Stimulated activated CD4-positive, alpha-beta T cell treated with anti-CD3 and anti-CD28 coated beads, Interleukin-2, amount 100 ng/mL, for 4 hours (primary cell): ENCODE measurements at places on chromosomes 3 and 15.

DNA sequence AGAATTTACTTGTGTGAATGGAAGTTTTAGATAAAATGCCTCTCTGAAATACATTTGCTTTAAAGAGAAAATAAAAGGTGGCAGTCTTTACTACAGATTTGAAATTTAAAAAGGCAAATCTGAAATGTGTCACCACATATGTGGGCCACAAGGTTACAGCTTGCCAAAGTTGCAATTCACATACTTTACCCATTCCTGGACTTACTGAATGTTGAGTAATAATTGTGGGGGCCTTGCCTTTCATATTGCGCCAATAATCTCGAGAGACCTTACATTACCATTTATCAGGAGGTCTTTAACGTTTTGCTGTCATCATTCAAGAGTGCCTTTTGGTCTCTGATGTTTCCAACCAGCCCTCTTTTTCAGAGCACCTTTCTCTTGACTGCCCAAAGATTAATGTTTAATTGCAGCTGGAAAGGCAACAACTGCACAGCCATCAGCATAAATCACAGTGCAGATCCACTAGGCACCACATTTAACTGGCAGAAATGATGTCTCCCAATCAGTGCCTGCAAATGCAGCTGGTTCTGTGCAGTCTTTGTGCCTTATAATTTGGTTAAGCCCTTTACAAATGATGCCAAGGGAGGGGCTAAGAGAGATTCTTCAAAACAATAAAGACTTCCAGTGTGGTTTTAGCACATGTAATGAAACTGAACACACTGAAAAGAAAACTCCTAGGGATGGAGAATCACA, 206.8 kb downstream of the MAGI1 start:
- no peak for DNase-seq

DNA sequence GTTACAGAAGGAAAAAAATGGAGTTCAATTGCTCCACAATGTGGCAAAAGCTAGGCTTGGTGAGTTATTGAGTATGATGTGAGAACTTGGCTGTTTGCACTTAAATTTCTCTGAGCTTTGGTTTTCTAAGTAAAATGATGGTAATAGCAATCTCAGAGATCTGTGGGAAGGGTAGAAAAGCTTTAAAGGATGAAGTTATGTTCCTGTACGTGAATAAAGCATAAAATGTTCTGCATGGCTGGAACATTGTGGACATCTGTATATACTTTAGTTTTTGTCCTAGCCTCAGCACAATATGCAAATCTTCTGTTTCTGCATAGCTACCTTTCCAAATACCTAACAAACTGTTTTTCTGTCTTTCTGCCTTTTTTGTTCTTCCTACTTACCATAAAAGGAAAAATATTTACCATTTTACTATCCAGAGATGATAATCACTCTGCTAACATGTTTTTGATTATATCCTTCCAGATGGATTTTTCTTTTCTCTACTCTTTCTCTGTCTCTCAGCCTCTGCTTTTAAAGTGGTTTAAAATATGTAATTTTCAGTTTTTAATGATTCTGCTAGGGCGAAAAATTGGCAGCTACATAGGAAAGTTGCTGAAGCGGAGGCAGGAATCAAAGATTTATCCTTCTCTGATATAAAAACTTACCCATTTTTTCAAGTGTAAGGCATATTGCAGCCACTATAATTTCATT, 188.1 kb downstream of the FNDC3B start:
- no peak for DNase-seq

DNA sequence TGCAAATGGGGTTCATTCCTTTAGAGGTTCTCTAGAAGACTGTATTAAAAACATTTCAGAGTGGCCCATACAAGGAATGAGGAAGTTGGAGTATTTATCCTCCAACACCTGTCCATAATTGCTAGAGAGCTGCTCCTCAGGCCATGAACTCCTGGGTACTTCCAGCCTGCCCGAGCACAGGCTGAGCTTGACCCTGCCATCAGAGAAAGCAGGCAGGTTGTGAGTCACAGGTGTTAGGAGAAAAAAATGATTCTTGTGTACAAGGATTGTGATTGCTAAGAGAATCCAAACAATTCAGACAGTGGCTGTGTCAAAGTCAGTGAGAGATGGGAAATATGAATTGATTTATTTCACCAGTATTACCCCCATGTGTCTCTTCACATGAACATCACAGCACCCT, 156.8 kb upstream of the GADL1 start:
- DNase-seq, result no peak

DNA sequence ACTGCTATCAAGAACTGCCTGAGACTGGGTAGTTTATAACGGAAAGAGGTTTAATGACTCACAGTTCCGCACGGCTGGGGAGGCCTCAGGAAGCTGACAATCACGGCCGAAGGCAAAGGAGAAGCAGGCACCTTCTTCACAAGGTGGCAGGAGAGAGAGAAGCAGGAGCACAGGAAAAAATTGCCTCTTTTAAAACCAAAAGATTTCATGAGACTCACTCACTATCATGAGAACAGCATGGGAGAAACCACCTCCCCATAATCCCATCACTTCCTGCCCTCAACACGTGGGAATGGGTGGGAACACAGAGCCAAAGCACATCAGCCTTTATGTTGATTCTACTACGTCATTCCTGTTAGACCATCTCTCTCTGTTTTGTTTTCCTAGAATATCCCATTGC, 650.9 kb upstream of the SEMA6D start:
- DNase-seq, result no peak

GRCh38 chr3:194632226-194632808, 902 bp downstream of the TMEM44 start:
- DNase-seq, result no peak

- DNase-seq, result no peak
These were observed 139.1 kb upstream of the EIF1B start for GRCh38 chr3:40170395-40170794.

DNA sequence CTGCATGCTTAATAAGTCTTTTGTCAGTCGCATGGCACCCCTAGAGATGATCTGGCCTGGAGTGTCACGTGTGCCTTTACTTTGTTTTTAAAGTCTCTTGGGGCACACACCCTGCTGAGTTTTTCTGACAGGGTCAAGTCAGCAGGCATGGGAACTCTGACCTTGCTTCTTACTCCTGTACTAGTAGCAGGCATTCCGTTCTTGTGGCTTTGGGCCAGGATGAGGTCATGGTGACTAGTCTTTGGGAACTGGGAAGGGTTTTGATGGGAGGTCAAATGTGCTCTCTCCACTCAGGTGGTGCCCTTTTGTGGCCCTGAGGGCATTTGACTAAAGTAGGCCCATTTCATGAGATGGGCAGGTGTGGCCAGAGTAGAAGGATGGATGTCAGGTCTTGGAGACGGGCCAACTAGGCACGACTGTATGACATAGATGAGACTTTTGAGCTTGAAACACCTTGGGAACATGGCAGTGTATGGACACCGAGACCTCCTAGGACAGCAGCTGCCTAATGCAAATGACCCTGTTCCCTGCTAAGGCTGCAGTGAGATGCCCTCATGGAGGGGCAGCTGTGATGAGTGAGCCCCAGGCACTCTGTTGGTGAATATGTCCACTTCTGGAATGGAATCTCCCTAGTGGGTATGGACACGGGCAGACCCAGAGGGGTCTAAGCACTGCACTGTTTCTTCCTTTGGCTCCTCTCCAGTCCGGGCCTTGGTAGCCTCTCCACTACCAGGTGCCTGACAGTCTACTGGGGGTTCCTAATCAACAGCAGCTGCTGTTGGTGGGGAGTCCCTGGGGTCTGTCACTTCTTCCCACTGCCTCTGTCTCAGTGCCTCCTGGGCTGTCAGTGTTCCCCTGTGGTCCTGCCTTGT, 16.4 kb downstream of the SRPRB start:
- DNase-seq, result no peak

DNA sequence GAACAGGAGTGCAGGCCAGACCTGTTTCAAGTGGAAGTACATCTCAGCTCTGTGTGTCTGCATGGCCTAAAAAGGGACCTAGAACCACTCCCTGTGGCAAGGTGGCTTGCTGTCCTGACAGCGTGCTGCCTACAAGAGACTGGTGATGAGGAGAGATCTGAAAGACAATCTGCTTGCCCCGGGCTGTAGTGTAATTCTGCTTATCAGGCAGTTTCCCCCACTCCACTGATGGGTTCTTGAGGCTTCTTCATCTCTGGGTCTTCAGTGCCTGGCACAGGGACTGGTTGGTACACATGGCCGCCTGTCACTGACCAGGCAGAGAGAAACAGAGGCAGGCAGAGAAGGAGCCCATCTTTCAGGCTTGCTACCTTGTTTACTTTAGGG, 57.6 kb downstream of the HEG1 start:
- DNase-seq, result no peak

- DNase-seq, result no peak
These were observed 52.5 kb upstream of the ATP2C1 start for GRCh38 chr3:130841357-130841756.

DNA sequence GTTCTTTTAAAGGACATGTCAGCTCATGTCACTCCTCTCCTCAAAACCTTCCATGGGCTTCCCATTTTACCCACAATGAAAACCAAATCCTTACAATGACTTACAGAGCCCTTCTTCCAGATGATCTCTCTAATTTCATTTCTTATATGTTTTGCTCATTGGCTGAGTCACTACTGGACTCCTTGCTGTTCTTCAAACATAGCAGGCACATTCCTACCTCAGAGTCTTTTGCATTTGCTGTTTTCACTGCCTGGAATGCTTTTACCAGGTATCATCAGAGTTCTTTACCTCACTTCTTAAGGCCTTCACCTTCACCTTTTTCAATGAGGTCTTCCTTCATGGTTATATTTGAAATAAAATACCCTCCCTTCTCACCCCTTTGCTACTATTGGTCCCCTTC, 57.3 kb downstream of the NECTIN3 start:
- DNase-seq, result no peak

DNA sequence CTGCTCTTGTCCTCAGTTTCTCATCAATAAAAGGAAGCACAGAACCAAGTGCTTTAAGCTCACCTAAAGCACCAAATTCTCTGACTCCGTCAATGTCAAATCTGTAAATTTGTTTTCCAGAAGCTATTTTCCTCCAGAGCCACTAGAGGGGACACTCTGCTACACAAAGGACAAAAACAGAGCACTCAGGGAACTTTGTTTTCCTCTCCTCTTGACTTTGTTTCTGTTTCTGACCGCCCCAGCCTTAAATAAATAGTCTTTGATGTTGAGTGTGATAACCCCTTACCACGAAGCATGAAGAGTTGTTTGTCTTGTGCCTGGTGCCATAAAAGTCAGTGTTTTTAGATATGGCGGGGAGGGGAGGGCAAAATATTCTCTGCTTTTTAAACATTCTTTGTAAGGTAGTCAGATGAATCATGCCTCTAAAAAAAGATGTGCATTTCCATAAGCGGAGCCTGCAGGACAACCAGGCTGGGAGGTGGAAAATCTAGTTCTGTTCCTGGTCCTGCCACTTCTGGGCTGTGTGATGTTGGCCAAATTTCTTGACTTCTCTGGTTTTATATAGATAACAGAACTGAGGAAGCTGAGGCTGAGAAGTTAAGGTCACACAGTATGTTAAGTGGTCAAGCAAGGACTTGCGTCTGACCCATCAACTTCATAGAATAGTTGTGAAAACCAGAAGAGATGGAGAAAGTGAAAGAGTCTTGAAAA, 7.3 kb upstream of the ZBTB38 start:
- no peak for DNase-seq

GRCh38 chr3:10855083-10855870, 39.2 kb downstream of the SLC6A11 start:
- DNase-seq, result no peak

DNA sequence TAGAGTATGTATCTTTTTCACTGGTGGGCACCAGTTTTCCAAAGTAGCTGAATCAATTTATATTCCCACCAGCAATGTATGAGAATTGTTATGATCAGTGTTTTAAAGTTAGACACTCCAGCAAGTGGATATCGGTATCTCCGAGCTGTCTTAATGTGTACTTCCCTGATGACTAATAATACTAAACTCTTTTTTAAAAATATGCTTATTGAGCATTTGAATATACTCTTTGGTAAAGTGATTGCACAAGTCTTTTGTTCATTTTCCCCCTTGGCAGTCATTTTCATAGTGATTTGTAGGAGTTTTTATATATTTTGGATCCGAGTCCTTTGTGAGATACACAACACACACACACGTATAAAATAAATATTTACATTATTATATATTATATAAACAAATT, 12.5 kb upstream of the FEM1B start:
- DNase-seq, result no peak

DNA sequence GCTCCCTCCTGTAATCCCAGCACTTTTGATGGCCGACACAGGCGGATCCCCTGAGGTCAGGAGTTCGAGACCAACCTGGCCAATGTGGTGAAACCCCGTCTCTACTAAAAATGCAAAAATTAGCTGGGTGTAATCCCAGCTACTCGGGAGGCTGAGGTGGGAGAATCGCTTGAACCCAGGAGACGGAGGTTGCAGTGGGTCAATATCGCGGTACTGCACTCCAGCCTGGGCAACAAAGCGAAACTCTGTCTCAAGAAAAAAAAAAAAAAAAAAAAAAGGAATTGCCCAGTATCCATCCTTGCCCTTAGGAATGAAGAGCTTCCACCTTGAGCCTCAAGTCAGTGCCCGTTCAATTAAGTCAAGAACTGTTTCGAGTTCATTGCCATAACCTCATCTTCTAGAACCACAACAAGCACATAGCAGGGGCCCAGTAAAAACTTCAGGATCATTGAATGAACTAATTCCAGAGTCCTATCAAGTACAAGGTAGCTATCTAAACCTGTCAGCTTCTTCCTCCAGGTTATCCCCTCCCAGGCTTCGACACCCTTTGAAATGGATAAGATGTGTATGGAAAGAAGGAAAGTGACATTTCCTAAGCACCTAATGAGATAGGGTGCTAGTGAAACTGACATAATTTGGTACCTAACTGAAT, 826 bp downstream of the DBR1 start:
- DNase-seq, result no peak

DNA sequence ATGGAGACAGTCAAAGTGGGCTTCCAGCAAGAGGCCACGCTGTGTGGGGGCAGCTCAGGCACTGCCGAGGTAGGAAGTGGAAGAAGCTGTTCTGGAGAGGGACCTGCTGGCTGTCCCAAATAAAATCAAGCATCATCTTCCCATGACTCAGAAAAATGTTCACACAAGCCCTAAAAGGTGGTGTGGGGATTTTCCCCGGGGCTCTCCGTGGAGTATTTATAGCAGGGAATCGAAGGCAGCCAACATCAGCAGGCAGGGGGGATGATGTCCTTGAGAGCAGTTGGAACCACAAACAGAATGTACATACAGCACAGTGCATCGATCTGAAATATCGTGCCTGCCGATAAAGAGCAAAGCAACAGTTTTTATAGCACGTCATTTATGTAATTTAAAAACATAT, 27.6 kb downstream of the PRR23E start:
- DNase-seq, result no peak
